Activated naive CD4-positive, alpha-beta T cell treated with Interleukin-2 at 50 U/mL for 16 hours (primary cell): ENCODE measurements at places on chromosomes 16 and 17.

DNA sequence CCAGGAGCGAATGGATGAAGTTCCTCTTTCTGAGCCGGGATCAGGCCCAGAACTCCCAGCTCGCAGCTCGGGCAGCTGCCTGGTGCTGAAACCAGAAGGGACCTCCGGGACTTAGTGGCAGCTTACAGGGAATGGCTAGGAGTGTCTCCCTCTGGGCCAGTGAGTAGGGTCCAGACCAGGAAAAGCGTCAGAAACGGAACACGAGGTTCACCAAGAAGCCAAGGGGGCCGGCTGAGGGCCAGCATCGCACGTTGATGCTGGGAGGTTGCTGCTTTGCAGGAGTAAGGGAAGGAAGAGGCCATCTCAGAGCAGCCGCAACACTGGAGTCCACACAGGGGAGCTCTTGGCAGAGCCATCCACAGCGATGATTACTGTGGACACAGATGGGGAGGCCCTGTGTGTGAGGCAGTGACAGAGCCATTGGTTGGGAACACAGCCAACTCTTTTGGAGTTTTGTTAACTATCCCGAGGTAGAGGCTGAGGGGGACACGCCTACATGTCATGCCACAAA is 74.0 kb upstream of the CREBBP start:
- DNase-seq = no peak

DNA sequence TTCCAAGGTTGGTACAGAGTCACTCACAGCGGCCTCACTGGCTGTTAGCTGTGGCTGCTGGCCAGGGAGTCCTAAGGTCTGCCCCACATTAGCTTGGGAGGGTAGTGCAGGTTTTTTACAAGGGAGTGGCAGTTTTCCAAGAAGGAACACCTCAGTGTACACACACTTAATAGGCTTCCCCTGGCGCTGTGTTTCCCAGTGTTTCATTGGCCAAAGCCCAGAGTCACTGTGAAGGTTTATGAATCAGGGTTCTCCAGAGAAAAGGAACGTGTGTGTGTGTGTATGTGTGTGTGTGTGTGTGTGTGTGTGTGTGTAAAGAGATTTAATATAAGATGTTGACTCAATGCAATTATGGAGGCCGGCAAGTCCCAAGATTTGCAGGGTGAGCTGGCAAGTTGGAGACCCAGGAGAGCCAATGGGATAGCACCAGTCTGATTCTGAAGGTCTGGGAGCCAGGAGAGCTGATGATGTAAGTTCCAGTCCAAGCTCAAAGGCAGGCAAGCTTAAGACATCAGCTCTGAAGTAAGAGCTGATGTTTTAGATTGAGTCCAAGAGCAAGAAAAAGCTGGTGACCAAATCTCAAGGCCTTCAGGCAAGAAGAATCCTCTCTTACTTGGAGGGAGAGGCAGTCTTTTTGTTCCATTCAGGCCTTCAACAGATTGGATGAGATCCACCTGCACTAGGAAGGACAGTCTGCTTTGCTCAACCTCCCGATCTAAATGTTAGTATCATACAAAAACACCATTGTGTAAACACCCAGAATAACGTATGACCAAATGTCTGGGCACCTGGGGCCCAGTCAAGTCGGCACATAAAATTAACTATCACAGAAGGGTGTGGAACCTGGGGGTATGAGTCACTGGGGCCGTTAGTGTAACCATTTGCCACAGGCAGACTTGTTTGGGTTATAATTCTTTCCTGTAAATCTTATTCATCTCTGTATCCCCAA is 206.8 kb downstream of the PRKCA start:
- DNase-seq = peak; percentile 70

GRCh38 chr17:45739786-45740185 is 44.3 kb upstream of the CRHR1 start:
- DNase-seq = no peak

- DNase-seq = no peak
Observed at GRCh38 chr16:3046641-3047386, 453 bp downstream of the MMP25 start.

DNA sequence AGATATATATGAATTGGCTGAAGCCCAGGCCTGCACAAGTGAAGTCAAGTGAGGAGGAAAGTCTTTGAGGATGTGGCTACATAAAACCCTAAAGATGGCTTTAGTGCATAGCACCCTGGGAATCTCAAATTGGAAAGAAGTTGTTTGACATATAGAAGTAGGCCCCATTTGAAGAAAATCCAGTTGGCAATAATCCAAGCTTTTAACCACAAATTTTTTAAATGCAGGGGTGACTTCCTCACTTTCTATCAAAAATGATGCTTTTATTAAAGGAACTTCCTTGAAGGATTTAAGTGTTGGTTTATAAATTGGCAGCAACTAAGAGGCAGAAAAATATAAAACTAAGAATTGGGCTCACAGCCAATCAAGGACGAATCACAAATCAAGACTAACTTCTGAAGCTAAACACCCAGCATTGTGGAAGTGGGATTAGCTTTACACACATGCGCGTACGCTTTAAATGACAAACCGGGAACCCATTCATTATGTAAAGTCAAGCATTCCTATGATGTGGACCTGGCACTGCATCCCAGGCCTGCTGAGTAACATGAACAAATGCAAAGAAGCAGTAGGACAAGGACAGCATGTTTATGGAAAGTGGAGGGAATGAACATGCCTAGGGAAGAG is 63.3 kb downstream of the NOG start:
- DNase-seq = no peak

DNA sequence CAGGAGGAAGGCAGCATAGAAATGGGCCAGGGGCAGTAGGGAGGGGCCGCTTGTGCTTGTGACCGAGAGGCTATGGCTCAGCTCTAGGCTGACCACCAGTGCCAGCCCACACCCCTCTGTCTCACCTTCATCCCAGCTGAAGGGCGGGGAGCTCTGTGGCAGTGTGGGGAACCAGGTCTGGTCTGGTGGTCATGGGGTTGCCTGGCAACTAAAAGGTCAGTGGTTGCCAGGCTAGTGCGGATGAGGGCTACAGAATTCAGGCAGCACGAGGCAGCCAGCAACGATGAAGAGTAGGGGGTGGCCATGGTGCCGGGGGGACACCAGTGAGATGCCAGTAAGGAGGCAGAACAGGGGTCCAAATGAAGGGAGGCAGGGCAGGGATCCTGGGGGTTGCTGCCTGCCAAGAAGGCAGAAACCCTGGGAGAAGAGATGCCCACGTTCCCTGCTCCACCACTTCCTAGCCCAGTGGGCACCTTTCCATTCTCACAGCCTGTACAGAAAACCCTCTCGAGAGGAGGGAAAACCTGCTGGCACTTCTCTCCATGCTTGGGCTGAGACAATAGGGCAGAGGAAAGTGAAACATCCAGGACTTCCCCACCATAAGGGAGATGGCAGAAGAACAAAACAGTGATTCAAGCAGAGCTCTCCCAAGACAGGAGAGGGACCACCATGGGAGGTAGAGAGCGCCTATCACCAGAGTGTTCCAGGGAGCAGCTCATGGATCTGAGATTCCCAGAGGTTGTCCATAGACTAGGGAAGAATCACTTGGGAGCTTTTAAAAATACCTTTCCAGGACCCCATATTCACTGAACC is 39.7 kb downstream of the SRCIN1 start:
- no peak for DNase-seq

GRCh38 chr16:67555795-67556212 is 6.5 kb upstream of the CTCF start:
- DNase-seq = no peak

DNA sequence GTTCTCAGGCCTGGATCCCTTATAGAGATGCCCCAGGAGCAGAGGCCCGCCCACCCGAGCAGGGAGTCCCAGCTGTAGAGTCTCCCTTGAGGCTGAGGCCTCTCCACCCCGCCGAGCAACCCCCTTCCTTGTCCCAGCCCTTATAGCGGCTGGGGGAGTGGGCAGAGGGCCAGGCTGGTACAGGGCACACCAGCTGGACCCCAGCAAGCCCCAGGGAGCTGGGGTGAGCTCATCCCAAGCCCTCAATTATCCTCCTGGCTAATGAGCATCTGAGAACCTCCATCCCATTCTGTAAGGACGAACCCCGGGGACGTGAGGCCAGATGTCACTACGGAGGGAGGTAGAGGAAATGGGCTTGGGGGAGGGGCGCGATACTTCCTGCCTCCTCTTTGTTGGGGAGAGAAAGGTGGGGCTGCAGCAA is 3.2 kb upstream of the SNN start:
- peak; percentile 22 for DNase-seq

GRCh38 chr16:52912565-52913173 is 140.0 kb downstream of the CHD9NB start:
- DNase-seq = no peak

DNA sequence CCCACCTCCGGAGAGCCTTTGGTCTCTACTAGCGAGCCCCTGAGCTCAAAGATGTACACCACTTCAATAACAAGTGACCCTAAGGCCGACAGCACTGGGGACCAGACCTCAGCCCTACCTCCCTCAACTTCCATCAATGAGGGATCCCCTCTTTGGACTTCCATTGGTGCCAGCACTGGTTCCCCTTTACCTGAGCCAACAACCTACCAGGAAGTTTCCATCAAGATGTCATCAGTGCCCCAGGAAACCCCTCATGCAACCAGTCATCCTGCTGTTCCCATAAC is 702 bp downstream of the SPN start:
- peak; percentile 13 for DNase-seq

DNA sequence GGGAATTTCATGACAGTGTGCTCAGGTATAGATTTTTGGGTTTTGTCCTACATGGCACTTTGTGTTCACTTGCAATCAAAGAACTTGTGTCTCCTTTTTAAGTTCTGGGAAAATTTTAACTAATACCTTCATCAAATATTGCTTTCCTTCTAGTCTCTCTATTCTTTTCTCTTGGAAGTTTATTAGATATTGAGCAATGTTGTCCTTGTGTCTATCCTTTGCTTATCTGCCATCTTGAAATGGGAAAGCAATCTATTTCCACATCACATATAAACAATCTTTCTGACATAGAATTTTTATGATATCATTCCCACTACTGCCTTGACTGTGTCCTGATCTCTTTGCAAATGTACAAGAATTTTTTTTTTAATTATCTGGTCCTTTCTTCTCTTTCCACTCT is 4.4 kb upstream of the ABCA9 start:
- DNase-seq = no peak

DNA sequence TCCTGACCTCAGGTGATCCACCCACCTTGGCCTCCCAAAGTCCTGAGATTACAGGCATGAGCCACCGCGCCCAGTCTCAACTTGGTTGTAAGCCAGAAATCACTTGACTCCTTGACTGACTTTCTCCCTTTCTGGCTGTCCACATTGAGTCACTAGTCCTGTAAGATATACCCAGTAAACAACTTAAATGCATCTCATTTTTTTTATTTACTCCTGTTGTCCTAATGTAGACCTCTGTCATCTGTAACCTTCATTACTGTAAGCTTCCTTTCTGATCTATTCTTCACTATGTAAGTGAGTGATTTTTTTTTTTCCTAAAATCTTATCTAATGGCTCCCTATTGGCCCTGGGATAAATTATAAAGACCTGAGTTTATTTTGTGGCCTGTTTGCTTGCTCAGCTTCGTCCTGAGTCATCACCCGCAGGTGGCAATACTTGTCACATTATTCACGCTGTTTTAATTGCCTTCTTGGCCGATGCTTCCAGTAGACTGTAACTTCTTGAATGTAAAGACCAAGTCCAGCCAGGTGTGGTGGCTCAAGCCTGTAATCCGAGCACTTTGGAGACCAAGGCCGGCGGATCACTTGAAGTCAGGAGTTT is 41.0 kb downstream of the PAFAH1B1 start:
- DNase-seq = no peak

DNA sequence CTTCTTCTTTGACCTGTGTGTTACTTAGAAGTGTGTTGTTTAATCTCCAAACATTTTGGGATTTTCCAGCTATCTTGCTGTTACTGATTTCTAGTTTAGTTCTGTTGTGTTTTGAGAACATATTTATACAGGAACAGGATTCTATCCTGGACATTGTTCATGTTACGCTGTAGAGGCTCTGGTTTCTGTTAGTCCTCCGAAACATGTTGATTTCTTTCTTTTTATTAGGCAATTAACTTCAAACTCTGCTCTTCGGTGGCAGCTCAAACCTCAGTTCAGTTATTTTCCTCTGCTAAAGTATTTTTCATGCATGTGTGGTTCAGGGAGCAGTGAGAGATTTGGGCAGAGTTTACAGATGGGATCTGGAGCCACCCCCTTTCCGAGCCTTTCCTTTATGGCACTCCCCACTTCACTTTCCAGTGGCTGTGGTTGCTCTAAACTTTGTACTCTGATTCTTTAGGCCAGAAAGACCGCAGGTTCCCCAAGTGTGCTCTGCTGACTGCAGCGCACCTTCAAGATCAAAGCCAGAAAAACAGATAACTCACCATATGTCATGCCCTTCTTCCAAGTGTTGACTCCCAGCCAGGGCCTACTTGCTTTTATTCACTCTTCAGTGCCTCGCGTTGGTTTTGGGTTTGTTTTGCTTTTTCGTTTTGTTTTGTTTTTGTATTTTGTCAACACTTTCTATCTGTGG is 77.6 kb upstream of the KSR1 start:
- no peak for DNase-seq

DNA sequence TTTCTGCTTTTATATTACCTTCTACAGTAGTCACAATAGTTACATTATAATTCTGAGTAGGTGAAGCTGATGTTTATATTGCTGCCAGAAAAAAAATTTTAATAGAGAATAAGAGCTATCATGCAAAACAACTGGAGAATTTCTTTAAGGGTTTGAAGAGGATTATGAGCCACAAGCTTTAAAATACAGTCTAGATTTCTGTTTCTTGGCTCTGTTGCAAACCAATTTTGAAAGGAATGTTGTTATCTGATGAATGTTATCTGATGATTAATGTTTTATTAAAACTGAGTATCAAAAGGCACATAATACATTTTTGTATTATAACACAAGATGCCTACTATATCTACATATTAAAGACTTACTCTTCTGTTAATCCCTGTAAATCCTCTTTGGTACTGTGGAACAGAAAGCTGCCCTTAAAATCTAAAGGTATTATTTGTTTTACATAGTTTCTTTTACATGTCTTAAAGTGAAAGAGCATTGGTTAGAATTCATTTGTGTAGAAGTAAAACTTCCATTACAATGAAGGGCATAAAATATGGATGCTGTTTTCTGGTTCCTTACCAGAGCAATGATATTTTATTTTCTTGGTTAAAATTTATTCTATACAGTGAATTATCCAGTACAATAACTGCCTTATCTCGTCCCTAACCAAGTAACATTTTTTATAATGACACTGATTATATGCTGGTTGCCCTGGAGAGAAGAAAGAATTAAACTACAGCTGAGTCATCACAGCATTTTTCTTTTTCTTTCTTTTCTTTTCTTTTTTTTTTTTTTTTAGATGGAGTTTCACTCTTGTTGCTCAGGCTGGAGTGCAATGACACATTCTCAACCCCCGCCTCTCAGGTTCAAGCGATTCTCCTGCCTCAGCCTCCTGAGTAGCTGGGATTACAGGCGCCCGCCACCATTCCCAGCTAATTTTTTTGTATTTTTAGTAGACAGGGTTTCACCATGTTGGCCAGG is 205.7 kb downstream of the TANC2 start:
- no peak for DNase-seq
